Left lobe of liver (tissue), 2 donors: ENCODE measurements at places on chromosomes 5 and 9. TPM values are rescaled to one million over a fixed set of nuclear protein-coding genes. Genes with fewer than 3 reads are reported as not detected.

Gene EGFLAM
- total RNA-seq = 2.0 TPM

Gene OTP
- total RNA-seq = not detected

Gene YTHDC2
- 12.5 TPM for total RNA-seq

Gene BAAT
- 459 TPM for total RNA-seq

Gene OR4F3
- not detected for total RNA-seq

Gene ADAMTS2
- 11.9 TPM for total RNA-seq

Gene MIER3
- total RNA-seq = 8.9 TPM

Gene CLTA
- total RNA-seq = 61.8 TPM

Gene SH3GL2
- total RNA-seq = not detected

Gene PPP1R26
- 7.4 TPM for total RNA-seq

Gene ELOVL7
- total RNA-seq = 0.60 TPM
